ENCODE measurements at places on chromosomes 13 and 19.

DNA sequence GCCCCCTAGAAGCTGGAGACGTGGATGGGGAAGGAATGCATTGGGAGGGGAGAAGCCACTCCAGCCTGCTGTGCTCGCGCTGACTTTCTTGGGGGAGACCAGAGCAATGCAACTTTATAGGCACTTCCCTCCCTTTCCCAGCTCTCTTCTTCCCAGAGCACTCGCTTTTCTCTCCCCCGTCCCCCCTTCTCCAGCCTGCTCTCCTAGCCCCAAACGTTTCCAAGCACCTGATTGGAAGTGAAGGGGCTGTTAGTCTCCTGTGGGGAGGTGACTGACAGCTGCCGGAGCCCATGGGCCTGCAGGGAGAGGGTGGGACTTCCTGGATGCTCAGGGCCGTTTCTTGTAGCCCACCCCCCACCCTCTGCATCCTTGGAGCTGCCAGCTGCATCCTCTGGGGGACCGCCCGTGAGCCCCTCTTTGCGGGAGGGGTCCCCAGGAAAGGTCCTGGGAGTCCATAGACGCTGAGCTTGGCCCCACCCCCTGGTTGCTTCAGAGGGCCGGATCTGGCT is 2.5 kb downstream of the HDGFL2 start:
- DNase-seq, result peak; percentile 52

GRCh38 chr19:35156673-35157014 is 2.1 kb downstream of the FXYD5 start:
- DNase-seq, result no peak

DNA sequence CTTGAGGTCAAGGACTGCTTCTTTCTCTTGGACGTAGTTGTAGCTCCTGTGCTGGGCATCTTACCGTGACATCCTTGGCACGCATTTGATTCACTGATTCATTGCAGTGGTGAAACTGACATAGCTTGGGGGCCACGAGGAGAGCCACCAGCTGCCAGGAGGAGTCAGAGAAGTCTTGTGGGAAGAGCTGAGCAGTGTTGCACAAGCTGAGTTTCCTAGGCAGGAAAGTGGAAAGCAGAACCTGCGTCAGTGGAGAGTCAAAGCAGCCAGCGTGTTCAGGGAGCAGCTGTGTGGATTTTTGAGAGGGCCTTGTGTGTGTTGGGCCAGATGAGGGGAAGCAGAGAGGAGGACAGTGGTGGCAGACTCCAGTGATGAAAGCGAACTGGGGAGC is 5.3 kb upstream of the GPR183 start:
- peak; percentile 93 for DNase-seq

DNA sequence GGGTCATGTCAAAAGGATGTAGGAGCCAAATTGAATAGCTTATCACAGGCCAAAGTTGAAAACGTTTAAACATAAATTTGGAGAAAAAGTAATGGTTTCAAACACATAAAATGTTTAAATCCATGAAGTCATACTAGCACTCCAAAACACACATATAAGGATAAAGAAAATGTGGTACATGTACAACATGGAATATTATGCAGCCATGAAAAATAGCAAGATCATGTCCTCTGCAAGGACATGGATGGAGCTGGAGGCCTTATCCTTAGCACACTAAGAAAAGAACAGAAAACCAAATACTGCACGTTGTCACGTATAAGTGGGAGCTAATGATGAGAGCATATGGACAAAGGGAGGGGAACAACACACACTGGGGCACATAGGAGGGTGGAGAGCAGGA is 911.7 kb upstream of the PCDH20 start:
- DNase-seq, result no peak

- no peak for DNase-seq
Measured at GRCh38 chr19:6393983-6394412, 1.0 kb upstream of the GTF2F1 start.

DNA sequence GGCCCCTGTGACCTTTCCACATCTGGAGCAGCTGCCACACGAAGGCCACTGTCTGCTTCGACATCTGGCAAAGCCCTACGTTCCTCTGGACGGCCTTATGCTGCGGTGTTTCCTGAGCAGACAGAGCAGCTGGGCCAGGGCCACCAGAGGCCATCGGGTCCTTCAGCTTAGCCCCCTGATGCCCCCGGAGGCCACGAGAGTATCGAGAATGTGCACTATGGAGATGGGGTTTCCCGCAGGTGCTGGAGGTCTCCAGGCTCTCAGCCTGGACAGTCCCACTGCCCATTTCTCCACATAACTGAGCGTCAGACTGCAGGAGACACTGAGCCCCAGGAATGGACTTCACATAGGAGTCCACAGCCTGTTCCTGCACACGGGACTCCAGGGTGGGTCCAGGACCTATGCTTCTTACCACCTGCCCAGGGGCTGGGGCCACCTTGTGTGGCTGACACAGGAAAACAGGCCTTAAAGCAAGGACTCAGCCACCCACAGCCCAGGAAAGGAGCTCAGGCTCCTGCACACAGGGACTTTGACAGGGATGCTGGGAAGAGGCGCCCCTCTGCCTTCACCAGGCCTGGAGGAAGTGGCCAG is 80.7 kb downstream of the SLC7A1 start:
- DNase-seq, result no peak

DNA sequence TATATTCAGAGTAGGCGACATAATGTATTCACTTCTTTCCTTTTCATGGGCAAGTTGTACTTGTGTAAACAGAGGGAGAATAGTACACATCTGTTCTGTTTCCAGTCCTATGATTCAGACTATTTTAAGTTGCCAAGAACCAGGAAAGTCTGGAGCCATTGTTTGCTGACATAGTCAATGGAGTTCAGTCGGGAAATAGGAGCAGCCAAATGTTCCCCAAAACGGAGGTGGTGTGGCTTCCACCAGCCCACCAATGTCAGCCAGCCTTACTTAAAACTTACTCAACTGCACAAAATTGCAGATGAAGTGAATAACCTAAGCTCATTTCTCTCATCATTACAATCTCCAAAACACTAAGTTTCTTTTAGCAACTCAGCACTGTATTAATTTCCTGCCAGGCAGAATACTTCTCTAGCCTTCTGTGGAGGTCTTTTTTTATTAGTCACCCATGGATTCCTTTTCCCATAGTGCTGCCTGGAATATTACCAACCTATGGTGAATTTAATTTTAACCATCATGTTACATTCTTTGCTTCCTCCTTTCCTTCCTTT is 22.3 kb upstream of the CSNK1A1L start:
- peak; percentile 50 for DNase-seq

- DNase-seq, result no peak
Measured at GRCh38 chr13:98930151-98930591, 47.7 kb downstream of the DOCK9 start.

DNA sequence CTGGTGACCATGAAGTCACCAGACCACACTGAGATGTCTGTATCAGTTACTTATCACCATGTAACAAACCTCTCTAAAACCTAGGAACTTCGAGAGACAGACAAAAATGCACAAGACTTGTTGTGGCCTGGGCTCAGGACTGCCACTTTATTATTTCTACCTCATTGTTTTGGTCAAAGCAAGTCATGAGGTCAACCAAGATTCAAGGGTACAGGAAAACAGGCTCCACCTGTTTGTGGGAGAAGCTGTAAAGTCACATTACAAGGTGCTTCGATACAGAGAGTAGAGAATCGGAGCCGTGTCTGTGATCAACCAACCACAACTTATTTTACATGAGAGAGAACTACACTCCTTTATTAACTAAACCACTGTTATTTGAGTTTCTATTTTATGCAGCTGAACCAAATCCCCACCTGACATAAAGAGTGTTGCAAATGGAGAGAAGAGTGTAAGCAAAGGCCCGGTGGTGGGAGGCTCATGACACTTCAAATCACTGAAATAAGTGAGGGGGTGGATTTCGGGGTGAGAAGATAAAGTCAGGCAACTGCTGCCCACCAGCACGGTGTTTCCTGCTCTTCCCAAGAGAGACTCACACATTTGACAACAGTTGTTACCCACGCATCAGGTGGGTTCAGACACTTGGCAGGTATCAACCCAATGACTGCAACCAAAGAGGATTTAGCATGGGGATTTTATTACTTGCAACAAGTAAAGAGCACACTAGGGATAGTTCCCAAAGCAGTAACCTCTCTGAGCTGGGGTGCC is 39.0 kb upstream of the IGSF23 start:
- DNase-seq, result no peak

DNA sequence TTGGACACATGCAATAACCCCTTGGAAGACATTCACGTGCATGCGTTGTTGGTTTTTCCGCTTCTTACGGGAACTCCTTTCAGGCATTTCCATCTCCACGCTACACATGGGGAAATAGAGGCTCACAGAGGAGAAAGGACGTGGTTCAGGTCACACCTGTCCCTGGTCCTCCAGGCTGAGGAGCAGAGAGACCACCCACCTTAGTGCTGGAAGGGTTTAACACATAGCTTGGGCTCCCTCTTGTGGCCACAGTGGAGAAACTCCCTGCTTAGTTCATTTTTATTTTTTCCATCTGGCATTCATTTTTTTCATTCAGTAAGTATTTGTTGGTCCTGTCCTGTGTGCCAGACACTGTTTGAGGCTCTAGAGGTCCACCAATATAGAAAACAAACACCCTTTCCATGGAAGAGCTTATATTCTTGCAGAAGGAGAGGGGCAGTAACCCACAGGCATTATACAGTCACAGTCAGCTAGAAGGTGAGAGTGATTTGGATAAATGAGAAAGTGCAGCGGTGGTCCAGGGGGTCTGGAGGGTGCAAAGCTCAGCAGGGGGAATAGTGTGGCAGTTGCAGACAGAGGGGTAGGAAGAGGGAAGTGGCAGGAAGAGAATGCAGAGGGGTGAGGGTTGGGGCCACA is 24.2 kb upstream of the TTYH1 start:
- DNase-seq, result peak; percentile 26

DNA sequence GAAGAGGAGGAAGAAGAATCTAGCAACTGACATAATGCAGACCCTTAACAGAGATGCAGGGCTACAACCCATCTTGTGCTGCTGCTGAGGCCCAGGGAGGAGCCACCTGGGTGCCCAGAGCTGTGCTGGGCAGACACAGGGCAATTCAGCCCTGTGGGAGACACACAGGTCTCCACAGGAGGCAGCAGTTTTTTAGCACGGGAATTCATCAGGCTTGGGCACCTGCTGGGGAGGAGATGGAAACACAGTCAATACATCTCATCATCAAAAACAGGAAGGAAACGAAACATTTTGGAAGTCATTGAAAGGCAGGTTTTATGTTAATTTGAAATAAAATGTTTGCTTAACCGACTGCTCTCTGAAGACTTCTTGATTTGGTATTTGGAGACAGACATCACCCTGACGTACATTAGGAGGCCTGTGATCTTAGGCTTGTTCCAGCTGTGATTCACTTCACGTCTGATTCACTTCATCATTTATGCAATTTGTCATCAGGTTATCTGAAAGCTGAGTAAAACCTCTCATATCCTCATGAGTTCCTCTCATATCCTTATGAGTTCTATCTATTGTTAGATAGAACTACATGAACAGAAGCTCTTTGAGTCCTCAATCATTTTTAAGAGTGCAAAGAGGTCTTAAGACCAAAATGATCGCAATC is 77.4 kb downstream of the CYSLTR2 start:
- DNase-seq, result peak; percentile 75

DNA sequence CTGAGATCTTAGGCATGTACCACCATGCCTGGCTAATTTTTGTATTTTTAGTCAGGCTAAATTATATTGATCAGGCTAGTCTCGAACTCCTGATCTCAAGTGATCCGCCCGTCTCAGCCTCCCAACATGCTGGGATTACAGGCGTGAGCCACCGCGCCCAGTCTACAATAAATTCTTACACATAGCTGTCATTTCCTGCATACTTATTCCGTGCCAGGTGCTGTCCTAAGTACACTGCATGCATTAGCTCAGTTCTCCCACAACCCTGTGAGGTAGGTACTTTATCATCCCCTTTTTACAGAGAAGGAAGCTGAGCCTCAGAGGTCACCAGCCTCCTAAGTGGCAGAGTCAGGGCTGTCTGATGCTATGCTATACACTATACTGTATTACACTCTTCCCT is 7.2 kb upstream of the RHPN2 start:
- peak; percentile 14 for DNase-seq

DNA sequence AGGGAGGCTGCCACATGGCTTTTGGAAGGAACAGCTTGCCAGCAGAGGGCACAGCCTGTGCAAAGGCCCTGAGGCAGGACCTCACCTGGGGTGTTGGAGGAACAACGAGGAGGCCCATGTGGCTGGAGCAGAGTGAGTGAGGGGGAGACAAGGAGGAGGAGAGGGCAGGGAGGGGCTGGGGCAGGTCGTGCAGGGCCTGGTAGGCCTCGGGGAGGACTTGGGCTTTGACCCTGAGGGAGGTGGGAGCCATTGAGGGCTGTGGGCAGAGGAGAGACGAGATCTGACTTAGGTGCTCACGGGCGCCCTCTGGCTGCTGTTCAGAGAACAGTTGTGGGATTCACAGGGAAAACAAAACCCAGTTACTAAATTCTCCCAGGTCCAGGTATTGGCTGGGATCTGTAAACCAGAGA is 25.2 kb downstream of the ZNRF4 start:
- no peak for DNase-seq

- DNase-seq, result peak; percentile 2
Measured at GRCh38 chr13:41306271-41307145, 4.6 kb upstream of the NAA16 start.

DNA sequence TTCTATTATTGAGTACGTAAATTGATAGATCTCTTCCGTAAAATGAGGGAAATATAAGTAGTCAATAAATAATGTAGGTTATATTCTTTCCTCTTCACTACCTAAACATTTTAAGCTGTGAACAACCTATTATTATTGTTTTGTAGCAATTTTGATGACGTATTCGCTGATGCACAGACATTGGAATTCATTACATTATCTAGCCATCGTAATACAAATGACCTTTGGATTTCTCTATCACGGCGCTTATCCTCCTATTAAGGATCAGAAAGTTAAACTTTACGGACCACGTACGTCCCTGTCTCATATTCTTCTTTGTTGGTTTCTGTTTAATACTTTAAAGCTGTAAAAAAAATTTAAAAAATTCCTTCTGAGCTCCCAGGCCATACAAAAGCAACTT is 264.9 kb downstream of the ITGBL1 start:
- DNase-seq, result no peak

- no peak for DNase-seq
Measured at GRCh38 chr19:50669302-50670101, 20.3 kb downstream of the C19orf81 start.

DNA sequence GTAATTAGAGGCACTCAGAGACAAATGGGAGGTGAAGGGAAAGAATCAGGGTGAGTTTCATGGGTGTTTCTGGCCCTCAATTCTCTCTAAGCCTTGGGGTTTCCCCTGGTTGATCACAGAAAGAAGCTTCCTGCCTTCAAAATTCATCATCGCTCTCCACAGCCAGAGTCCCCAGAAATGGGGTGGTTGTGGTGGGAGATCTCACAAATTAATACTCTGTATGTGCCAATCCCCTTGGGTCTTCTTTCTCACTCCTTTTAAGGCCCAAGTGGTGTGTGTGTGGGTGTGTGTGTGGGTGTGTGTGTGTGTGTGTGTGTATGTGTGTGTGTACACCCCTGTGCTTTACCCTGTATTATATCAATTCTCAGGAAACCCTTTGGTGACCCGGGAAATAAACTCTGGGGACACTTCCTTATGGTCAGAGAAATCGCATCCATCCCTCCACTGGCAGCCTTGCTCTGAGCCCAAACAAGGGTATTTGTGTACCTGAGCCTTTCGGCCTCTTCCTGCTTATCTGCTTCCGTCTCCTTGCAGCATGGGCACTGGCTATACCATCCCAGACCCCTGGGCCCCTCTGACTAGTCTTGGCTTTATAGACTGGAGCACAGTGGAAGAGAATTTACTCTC is 2.8 kb upstream of the FCGBP start:
- DNase-seq, result no peak

GRCh38 chr19:42634409-42635232 is 39.9 kb upstream of the CEACAM8 start:
- DNase-seq, result peak; percentile 25

GRCh38 chr19:47407417-47407774 is 11.9 kb downstream of the MEIS3 start:
- DNase-seq, result no peak

All from brain microvascular endothelial cell (primary cell).